ENCODE measurements at places on chromosomes 13 and 19.

DNA sequence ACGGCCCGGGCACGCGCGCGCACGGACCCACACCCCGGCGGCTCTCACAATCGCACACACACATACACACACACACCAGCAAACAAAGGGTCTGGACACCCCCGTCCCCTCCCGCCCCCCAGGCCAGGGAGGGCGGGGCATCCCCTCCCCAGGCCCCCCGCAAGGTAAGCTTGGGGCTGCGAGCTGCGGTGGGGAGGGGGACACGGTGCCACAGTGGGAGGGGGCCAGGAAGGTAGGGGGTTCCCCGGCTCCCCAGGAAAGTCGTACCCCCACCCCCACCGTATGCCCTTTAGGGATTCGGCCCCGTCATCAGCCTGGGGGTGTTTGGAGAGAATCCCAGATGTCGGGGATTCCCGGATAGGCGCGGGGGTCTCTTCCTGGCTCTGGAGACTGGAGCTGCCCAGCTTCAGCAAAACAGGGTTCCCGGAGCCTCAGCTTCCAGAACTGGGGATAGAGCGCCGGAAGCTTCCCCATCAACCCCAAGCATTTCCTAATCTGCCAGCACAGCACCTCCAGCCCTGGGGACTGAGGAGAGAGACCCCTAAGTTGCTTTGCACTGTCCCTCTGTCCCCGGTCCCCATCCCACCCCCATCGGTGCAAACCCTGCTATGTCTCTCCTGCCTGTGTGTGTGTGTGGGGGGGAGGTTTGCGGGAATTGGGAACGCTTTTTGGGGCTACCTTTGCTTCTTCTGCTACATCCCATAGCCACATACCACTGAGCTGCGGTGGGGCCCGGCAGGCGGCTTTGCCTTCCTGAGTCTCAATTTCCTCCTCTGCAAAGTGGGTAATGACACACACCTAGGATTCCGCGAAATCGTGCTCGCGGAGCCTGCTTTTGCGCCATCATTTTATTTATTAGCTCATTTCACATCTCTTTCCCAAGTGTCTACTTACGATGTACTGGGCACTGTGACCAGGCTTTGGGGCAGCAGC lies 1.8 kb upstream of the CDC37 start:
- no peak for DNase-seq

DNA sequence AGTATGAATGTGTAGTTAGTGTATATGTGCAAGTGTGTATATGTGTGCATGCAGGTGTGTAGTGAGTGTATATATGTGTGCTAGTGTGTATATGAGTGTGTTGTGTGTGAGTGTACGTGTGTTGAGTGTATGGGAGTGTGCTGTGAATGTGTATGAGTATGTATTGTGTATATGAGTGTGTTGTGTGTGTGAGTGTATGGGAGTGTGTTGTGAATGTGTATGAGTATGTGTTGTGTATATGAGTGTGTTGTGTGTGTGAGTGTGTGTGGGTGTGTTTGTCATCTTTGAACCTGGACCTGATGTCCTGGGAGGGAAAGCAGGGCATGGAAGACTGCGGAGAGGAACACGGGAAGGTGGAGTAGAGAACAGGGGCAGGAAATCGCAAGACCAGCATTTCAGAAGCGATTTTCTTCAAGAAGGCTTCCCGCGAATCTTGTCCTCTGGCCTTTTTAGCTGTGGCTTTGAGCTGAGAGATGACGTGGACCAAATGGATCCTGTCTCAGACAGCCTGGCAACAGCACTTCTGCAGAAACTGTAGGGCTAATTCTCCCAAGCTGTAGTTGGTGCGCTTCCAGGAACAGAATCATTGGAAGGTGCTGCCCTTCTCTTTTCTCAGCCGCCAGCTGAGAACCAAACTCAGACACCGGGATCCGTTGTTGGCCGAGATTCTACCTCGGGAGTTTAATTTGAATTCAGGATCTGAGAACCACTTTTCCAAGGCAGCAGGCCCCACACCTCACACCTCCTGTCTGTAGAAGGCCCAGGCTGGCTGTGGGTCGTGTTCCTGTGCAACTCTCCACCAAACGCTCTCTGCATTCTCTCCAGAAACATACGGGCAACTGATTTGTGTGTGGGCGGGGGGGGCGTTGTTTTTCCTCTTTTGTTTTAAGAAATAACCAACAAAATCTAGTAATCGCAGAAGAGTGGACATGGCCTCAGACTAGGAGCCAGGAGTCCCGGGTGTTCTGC lies 94.7 kb upstream of the RAP2A start:
- no peak for DNase-seq

GRCh38 chr13:20451397-20451796 lies 74.3 kb downstream of the CRYL1 start:
- DNase-seq: no peak

DNA sequence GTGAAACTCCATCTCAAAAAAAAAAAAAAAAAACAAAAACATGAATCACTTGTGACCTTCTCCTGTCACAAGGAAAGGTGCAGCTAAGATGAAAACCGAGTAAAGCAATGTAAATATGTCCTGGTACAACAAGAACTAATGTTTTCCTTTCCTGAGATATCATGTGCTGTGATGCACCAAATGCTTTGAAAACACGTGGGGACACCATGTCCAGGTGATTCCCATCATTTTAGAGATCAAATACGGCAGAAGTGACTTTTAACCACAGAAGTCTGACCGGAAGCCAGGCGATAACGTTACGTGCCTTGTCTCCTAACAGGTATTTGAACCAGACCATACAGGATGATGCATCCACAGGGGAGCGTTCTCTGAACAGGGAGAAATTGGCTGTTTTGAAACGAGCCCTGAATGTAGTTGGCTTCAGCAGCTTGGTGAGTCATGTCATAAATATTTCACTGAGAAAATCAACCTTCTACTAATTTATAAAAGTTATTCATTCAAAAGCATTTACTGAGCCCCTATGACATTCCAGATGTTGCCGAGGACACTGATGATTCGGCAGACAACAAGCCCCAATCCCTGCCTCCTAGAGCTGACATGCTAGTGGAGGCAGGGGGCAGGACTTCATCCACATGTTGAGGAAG lies 328.1 kb downstream of the MYO16 start:
- DNase-seq: no peak

DNA sequence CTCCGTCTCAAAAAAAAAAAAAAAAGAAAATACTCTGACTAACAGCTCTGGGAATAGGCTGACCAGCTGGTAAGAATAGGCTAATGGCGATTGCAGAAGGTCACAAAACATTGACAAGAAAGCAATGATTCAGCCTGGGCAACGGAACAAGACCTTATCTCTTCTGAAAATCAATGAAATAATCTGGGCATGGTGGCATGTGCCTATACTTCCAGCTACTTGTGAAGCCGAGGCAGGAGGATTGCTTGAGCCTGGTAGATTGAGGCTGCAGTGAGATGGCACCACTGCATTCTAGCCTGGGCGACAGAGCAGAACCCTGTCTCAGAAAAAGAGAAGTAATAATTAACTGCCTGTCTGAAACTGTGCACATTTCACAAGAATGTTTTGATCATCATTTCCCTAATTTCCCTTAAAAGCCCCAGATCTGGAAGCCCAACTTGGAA lies 18.8 kb upstream of the MTRF1 start:
- DNase-seq: no peak

GRCh38 chr13:30991184-30991583 lies 58.7 kb downstream of the TEX26 start:
- no peak for DNase-seq

Measured in CD8-positive, alpha-beta memory T cell (primary cell).